ENCODE measurements at places on chromosomes 12 and 14.

DNA sequence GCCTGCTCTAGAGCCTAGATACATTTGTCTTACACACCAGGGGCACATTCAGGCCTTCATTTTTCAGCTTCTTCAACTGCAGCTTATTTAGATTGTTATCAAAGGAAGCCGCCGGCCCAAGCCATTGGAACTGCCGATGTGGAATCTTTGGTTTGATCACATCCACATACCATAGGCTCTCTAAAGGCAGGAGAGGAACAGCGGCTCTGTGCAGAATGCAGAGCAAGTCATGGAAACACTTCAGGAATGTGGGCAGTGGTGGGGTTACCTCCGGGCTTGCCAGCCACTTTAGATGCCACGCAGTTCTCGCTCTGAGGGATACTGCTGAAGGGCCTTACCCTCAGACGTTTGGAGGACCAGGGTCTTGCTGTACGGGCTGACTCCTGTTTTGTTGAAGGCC, 53.4 kb upstream of the PYGL start:
- no peak for DNase-seq

DNA sequence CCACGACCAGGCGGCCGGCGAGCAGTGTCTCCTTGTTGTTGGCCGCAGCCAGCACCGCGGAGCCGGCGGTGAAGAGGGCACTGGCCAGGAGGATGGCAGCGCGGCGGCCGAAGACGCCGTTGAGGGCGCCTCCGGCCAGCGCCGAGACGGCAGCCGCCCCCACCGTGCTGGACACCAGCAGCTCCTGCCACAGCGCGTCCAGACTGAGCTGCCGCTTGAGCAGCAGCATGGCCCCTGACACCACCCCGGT, 691 bp downstream of the SLC2A13 start:
- no peak for DNase-seq

DNA sequence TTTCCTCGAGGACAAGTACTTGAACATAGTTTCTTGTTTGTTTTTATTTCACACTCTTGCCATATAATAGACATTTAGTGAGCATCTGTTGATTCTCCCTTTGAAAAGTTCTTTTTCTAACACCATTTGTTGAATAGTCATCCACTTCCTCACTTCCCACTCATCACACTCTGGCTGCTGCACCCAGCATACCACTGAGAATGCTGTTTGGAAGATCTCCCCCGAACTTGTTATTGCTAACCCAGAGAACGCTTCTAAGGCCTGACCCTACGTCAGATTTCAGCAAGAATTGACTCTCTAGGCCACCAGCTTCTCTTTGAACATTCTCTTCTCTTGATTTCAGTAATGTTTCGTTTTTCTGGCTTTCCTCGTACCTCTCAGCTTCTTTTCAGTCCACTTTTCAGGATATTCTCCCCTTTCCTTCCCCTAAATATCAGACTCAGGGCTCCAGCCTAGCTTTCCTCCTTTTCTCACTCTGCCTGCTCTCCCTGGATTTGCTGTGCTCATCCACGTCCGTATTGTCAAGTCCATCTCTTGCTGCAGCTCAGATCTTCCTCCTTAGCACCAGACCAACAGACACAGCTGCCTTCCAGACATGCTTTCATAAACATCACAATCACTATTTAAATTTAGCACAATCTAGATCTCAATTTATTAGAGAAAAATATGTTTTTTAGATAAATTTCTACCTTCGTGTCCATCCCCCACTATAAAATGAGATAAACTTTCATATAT, 94.0 kb upstream of the SLC38A4 start:
- DNase-seq = no peak

DNA sequence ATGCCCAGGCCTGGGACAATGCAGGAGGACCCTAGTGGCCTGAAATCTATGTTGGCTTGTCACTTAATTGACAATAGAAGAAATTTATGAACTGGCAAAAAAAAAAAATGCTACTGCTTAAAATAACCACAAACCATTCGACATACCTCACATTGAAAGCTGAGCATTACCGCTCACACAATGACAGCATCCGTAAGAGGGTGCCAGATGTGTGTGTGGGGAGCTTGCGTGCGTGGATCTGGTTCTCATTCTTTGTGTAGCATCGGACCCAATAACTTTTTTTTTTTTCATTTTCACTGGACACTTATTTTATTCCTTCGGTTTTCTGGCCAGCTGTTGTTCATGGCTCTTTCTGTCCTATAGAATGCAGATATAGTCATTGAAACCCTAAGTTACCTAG, 216.7 kb downstream of the VRK1 start:
- no peak for DNase-seq

GRCh38 chr12:26062566-26062965, 62.3 kb downstream of the BHLHE41 start:
- no peak for DNase-seq

DNA sequence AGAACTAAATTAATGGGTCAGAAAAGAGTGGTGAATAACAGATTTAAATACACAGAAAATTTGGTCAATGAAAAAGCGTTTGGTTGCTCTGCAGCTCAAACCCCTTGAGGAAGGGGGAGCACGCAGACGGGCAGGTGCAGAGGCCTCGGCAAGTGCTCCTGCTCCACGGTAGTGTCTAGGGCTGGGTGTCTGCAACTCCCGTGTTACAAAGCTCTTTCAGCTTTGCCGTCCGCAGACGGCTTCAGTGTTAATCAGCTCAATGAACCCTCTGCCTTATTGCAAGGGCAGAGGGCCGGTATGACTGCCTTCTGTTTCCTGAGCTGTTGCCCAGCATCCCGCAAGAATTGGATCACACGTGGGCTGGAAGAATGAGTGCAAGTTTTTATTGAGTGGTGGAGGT, 125.7 kb upstream of the TRHDE start:
- no peak for DNase-seq

- no peak for DNase-seq
These were observed 187.4 kb downstream of the EFCAB11 start for GRCh38 chr14:89767131-89767530.

DNA sequence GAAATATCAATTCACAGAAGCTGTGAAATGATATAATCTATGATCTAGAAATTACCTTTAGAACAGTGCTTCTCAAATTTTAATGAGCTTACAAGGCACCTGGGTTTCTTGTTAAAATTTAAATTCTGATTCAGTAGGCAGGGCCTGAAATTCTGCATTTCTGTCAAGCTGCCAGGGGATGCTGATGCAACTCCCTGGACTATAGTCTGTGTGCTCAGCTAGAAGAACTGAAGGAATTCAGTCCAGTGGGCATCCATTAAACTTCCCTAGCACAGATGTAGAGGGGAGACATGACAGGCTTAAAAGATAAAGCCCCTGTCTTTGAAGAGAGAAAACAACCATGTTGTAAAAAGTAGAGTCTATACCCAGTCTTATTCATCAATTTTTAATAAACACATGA, 441.8 kb downstream of the TMTC2 start:
- DNase-seq = no peak

DNA sequence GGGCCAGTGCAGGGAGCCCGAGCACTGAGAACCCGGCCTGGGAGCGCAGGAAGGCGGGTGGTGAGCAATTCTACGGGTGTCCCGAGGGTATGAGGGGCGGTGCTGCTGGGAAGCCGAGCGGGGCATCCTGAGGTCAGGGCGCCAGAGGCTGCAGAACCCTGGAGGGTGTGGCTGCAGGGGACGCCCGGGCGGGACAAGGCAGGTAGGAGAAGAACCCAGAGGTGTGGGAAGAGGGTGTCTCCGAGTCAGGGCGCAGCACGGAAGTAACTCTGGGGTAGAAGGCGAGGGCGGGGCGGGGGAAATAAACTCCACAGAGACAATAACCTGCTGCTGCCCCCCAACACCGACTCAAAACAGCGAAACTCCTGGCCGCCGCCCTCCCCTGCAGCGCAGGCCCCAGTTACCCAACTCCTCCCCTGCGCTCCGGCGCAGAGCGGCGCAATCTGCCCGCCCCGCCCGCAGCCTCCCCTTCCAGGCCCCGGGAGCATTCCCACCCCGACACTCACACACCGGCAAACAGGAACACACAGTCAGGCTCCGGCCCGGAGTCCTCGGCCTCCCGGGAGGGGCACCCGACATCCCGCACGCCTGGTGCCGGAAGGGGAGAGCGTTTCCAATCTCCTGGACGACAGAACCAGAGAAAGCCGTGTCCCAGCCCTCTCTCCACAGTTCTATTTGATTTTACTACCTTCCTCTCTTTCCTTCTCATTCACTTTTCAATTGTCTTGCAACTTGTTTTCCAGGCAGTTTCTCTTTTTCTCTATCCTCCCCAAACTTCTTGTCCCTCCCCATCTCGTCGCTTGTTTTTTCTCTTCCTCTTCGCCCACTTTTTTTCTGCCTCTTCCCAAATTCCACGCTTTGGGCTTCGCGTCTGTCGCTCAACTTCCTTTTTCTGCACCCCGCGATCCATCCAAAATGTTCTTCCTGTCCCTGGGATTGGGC, 2.4 kb downstream of the HRK start:
- DNase-seq = peak; percentile 50

- no peak for DNase-seq
These were observed 417.0 kb downstream of the DPF3 start for GRCh38 chr14:72476657-72477499.

GRCh38 chr12:24705216-24705615, 243.7 kb downstream of the BCAT1 start:
- DNase-seq = no peak

DNA sequence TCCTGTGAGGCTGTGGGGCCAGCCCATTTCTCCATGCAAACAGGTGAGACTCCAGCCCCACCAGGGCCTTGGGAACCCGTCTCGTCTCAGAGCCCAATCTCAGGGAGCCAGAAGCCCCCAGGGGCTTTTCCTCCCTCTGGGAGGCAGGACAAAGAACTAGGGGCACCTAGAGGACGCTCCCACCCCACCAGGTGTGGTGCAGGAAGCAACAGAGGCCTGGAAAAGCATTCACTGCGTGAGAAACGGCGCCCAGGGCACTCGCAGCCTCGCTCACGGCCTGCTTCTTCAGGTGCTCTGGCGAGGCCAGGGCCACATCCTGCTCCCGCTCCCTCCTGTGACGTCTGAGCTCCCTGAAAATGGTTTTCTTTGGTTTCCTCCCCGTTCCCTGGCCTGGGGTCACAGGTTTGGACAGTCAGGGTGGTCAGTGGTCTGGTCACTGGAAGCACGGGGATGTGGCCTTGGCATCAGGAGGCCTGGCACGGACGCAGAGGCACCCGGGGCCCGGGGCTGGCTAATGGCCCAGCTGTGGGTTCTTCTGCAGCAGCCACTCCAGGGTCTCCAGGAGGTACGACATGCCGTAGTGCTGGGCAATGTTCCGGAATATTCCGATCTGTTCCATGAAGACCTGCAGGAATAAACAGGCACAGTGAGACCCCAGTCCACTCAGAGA, 5.7 kb downstream of the P2RX2 start:
- DNase-seq = no peak

DNA sequence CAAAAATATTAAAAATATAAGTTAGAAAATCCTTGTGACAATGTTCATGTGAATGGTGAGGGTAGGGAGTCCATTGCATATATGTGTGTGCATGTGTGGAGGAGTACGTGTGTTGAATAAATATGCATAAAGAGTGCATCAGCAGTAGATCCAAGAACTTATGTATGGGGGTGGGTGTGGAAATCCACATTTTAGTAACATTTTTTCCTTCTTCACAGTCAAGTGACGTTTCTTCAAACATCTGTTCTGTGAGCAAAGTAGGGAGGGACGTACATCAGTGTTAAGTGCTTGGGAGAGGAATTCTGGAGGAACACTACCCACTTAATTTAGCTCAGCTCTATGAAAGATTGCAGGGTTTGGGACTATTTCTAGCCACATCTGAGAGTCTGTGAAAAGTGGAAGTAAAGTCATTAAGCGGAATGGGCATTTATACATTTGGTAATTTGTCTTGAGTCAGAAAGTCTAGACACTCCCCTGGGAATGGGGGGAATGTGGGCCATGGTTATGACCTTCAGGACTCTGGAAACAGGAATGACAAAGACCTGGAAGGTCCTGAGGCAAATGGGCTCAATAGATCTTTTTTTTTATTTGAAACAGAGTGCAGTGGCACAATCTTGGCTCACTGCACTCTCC, 156.4 kb upstream of the PLXNC1 start:
- no peak for DNase-seq

DNA sequence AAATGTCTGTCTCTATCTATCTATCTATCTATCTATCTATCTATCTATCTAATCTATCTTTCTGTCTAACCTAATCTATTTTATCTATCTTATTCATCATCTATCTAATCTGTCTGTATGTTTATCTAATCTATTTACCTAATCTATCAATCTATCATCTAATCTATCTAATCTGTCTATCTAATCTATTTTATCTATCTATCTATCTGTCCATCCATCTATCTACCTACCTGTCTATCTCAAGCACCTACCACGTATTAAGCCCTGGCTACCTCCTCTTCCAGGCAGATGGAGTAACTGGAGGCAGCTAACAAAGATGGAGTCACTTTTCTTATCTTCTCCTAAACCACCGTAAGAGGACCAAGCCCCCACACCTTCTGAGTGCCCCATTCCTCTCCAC, 5.8 kb downstream of the CD4 start:
- no peak for DNase-seq

GRCh38 chr14:26199590-26200370, 398.1 kb downstream of the NOVA1 start:
- no peak for DNase-seq

- no peak for DNase-seq
These were observed 59.2 kb downstream of the HECTD4 start for GRCh38 chr12:112322882-112323547.

DNA sequence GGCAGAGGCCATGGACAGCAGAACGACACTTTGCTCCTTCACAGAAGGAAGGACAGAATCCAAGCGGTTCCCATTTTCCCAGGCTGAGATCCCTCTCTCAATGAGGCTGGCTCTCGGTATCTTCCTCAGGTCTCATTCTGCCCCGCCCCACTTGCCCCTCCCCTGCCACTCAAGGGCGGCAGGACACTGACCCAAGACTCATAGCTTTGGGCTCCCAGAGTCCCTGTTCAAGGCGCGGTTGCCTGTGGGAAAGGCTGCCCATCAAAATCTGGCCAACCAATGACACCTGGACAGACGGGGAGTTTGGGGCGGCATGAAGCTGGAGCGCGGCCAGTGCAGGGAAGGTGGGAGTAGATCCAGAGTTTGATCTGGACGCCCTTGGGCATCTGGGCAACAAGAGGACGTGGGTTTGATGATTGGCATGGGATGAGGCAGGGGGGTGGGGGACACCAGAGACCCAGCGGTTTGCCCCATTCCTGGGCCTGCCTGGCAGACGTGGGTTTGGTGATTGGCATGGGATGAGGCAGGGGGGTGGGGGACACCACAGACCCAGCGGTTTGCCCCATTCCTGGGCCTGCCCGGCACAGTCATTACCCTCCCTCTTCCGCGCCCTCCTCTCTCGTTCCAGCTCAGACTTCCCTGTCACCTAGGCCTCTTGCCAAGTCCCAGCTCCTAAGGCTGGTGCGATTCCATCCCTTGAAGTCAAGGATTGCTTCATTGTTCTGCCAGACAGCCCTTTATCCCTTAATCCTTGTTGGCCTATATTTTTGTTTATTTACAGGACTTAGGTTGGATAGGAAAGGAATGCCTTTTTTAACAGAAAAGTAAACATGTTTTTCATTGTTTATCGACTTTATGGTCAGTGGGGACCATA, 92.1 kb downstream of the NINJ2 start:
- peak; percentile 32 for DNase-seq

Measured in nephron progenitor cell (in vitro differentiated cells).